ENCODE measurements at places on chromosomes 3 and 15.

GRCh38 chr3:162195147-162195546 is 698.5 kb downstream of the OTOL1 start:
- peak; percentile 27 for DNase-seq

DNA sequence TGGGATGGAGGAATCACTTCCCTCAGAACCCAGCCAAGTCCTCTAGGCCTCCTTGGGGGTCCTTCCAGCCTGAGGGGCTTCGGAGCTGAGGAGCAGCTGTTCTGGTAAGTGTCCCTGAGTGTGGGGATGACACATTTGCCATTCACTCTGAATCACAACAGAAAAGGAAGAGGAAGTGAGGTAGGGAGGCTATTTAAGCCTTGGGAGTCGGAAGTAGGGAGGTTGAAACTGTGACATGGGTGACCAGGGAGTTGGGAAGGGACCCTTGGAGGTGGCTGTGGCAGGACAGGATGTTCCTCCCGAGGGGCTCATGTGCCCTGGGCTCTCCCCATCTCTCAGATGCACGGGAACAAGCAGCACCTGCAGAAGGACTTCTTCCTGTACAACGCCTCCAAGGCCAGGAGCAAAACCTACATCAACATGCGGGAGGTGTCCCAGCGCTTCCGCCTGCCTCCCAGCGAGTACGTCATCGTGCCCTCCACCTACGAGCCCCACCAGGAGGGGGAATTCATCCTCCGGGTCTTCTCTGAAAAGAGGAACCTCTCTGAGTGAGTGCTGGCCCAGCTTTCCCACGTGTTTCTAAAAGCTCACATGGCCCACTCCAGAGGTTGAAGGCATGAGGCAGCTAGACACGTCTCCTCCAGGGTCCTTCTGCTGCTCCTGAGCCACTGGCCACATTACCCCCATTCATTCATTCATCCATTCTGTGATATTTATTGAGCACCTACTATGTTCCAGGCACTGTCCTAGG is 43.3 kb downstream of the CAPN3 start:
- no peak for DNase-seq

DNA sequence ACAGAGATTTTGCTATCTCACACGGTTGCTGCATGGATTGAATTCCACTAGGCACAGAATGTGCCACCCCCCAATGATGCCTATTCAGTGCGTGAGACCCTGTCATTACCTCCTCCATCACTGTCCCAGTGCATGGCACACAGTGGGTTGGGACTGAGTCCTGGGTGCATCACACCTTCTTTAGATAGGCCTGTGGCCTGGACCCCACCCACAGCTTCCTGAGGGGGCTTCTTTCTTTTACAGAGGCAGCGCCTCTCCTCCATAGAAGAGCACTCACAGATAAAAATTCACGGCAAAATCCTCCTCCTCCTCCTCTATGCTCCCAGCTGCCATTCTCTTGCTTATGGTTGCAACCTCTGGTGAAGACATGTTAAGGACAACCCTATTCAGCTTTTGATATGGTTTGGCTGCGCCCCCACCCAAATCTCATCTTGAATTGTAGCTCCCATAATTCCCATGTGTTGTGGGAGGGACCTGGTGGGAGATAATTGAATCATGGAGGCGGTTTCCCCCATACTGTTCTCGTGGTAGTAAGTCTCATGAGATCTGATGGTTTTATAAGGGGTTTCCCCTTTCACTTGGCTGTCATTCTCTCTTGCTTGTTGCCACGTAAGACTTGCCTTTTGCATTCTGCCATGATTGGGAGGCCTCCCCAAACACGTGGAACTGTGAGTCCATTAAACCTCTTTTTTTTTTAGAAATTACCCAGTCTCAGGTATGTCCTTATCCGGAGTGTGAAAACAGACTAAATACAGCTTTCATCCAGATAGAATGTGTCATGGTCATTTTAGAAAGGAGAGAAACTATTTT is 147.6 kb downstream of the KLF13 start:
- DNase-seq = no peak

DNA sequence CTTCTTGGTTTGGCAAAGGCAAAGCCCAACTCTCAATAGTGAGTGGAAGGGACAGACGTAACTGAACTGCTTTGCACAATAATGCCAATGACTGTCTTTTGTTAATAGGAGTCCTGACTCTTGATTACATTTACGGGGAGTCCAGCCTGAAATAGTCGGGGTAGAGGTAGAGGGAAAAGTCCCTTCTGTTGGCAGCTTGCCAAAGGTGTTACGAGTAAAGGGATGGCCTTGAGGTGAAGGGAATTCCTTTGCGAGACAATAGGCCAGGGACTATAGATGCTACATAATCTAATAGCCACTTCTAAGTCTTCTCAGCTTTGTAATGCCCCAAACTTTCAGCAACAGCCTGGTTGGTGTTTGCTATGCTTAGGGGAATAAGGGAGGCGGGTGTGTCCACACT is 2.2 kb upstream of the SENP2 start:
- DNase-seq = no peak

DNA sequence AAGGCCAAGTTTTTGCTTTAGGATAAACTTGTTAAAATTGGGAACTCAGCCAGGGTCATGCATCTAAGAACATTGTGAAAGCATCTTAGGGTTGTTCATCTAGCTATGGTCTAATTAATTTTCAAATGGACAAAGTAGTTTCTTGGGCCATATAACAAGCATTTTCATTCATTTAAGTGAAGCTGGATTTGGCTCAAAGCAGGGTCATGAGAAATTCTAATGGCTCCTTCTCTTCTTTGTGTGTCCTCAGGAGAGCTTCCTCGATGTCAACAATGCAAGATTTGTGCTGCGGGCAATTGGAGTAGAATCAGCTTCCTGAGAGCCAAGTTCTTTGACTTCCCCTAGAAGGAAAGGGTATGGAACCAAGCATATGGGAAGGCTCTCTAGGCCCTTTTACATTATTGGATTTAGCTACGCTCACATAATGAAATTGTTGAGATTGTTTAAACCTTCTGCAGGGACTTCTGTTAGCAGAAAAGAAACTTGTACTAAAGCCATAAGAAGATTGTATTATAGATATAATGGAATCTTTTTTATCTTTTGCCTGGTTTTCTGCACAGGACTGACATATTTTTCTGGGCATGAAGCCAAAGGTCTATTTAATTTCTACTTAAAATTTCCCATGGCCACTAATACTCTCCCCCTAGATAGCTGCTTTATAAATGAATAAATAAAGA is 1.8 kb upstream of the SAMMSON start:
- no peak for DNase-seq

DNA sequence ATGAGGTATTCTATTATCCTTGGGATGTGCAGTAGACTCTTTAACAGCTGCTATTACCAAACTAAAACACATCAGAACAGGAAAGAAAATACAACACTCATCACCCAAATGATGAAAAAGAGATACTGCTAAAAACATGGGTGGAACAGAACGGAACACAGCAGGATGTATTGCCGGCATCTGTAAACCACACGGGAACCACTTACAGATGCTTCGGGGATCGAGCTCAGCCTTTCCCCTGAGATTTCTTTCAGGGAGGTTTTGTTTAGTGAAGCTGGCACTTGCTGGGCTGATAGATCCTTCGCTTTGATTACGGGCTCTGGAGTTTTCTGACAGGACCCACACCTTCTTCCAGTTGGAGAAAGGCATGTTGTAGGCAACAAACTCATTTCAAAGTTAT is 182.3 kb upstream of the FAM3D start:
- DNase-seq = no peak

DNA sequence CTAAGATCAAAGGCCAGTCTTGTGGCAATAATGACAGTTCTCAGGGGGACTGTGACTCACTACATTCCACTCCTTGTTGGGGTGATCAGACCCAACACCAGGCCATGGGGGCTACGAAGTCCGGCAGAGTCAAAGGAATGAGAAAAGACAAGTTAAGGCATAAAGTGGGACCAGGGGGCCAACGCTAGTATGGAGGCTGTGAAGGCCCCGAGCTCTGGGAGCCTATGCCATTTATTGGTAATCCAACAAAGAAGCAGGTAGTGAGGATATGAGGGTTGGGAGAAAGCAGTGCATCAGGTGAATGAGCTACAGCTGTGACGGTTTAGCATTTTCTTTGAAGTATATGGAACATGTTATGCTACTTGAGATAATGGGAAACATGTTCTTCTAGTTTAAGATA is 104.4 kb upstream of the C2CD4B start:
- DNase-seq = no peak

DNA sequence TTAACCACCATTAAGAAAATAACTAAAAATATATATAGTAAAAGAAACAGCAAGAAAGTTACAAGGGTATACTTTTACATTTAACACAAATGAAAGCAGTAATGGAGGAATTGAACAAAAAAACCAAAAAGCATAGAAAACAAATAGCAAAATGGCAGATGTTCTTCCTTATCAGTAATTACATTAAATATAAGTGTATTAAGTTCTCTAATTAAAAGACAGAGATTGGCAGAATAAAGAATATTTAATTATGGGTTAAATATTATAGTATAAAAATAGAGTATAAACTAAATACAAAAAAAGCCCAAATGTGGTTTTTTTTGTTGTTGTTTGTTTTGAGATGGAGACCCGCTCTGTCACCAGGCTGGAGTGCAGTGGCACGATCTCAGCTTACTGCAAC is 20.5 kb downstream of the EHHADH start:
- DNase-seq = no peak

DNA sequence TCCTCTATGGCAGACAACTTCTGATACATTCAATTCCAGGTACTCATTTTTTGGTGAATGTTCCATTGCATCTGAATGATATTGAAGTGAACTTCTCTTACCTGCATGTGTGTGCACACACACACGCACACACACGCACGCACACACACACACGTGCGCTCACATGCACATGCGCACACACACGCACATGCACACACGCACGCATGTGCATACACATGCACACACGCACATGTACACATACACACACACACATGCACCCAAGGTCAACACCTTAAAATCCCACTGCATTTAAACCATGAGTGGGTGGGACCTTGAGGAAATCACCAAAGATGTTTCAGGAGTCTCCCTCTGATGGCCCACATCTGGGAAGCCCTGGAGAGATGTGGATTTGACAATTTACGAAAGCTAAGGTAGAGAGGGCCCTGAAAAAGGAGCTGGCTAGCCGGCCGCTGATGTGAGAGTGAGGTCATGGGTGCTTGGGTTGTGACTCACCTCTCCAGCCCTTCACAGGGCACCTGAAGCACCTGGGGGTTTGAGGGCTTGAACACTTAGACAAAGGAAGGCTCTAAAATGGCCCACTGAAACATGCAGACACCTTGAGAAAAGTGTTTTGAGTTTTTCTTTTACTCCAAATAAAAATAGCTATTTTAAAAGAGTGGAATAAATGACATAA is 269.1 kb upstream of the LRRFIP2 start:
- DNase-seq = no peak

- DNase-seq = no peak
These were observed 27.1 kb downstream of the EIF2AK4 start for GRCh38 chr15:39961051-39961450.

GRCh38 chr15:60534546-60534945 is 55.6 kb upstream of the ICE2 start:
- no peak for DNase-seq

- no peak for DNase-seq
These were observed 150.7 kb downstream of the FOXB1 start for GRCh38 chr15:60154764-60155325.

GRCh38 chr3:186930143-186930640 is at the start of gene ST6GAL1:
Gene ST6GAL1, plus strand, starts transcription at chr3:186930526. Its CDS starts 112,178 bp downstream, at chr3:187042704.
- peak; percentile 82 for DNase-seq

DNA sequence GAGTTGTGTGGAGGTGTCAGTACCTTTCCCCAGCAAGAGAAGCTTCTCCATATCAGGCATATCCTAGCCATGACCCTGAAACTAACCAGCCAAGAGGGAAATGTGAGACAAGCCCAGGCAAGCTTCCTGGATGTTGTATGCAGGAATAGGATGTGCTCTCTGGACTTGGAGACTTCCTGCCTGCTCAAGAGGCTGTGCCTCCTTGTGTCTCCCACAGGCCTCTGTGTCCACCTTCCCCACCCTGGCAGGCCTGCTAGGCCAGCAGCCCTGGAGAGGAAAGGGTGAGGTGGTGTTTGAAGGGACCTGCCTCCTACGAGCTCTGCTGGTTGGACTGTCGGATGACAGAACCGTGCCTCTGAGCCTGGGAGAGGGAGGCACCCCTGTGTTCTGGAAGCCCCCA is 2.1 kb upstream of the DYNLT2B start:
- DNase-seq = no peak

- no peak for DNase-seq
These were observed 34.5 kb downstream of the SLCO2A1 start for GRCh38 chr3:133995264-133995663.

DNA sequence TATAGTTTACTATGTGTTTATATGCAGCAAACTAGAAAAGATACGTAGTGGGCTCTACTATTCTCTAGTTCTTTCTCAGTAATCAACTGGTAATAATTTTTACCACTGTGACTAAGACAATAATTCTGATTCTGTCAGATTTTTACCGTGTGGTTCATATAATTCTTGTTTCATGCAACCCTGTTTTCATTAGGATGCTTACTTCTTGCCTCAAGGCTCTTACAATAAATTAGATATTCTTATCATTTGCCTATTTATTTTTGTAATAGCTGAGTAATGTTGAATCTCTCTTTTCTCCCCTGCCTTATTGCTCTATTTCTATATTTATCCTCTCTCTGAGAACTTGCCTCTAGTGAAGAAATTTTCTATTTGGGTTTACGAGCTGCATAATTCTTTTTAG is 524.7 kb downstream of the NAALADL2 start:
- no peak for DNase-seq

DNA sequence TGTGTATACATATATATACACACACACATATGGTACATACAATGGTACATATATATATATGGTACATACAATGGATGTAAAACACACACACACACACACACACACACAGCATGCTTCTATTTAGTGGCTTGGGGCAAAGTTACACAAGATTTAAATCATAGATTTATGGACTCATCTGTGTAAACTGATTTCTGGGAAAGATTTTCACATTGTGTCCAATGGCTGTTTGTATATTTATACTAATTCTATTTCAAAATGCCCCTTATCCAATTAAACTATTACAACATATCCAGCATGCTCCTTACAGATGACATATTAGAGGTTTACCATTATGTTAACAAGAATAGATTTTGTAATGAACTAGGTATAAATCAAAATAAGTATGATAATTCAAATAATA is 94.9 kb downstream of the ANO10 start:
- no peak for DNase-seq

- no peak for DNase-seq
These were observed 42.6 kb upstream of the SLC4A7 start for GRCh38 chr3:27526614-27527315.

GRCh38 chr3:98695796-98696195 is 67.3 kb upstream of the ST3GAL6 start:
- no peak for DNase-seq

DNA sequence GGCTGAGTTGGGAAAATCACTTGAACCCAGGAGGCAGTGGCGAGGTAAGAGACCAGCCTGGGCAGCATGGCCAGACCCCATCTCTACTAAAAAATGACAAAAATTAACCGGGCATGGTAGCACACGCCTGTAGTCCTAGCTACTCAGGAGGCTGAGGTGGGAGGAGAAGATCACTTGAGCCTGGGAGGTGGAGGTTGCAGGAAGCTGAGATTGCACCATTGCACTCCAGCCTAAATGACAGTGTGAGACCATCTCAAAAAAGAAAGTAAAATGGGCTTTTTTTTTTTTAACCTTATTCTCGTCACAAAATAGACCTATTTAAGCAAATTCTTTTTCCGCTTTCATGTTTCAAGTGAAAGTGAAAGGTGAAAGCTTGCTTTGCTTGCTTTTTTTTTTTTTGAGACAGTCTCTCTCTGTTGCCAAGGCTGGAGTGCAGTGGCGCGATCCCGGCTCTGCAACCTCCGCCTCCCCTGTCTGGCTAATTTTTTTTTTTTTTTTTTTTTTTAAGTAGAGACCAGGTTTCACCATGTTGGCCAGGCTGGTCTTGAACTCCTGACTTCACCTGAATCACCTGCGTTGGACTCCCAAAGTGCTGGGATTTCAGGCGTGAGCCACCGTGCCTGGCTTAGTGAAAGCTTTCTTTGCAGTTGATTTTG is 3.6 kb downstream of the PDIA3 start:
- no peak for DNase-seq

Data from heart left ventricle (tissue), 16 donors.